DMS 273 treated with DMSO at 0.1 percent for 48 hours (cell line): ENCODE measurements at places on chromosomes 13 and 19.

DNA sequence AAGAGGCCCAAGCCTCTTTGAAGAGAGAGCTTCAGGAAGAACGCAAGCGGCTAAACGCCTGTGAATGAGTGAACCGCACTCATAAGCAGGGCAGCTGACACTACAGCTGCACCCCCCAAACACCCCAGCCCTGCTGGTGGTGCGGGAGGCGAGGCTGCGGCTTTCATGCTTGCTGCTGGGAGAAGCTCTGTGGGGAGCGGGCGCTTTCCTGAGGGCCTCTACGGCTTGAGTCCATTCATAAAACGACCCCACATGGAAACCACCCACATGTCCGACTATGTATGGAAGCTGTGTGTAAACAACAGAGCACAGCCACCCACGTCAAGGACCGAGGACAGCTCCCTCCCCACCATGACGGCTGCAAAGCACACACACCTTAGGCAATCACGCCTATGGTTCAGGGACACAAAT, 5.5 kb downstream of the AP3D1 start:
- DNase-seq, result no peak

- DNase-seq, result no peak
These were observed 46.4 kb downstream of the SMIM24 start for GRCh38 chr19:3433805-3434540.

DNA sequence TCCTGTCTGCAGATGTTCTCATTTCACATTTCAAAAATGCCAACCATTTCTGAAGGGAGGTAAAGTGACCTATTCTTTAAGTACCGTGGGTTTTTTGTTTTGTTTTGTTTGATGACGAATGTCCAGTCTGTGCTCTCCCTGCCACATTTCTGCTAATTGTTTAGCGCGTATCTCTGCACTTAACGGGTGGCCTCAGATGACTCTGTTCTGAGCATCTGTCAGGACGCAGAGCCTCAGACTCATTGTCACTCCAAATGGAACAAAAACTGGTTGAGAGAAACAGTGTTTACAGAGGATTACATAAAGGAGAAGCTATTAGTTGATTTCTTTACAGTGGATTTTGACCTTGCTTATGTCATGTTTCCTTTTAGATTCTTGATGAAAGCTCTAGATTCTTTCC, 23.7 kb downstream of the TPP2 start:
- no peak for DNase-seq

- no peak for DNase-seq
These were observed 114.5 kb downstream of the ATP11A start for GRCh38 chr13:112804374-112804773.
